ENCODE measurements at places on chromosomes 7 and 10. TPM values are rescaled to one million over a fixed set of nuclear protein-coding genes. Genes with fewer than 3 reads are reported as not detected.

- DNase-seq: no peak
- H3K4me3 ChIP-seq: no peak overlapping the region
- H3K4me1 ChIP-seq: no peaks in the 10 kb centered on the region
- no peak overlapping the region for H3K27ac ChIP-seq
- no peaks in the 10 kb centered on the region for H3K36me3 ChIP-seq
Observed at GRCh38 chr7:45589915-45590678, 15.9 kb downstream of the ADCY1 start.

DNA sequence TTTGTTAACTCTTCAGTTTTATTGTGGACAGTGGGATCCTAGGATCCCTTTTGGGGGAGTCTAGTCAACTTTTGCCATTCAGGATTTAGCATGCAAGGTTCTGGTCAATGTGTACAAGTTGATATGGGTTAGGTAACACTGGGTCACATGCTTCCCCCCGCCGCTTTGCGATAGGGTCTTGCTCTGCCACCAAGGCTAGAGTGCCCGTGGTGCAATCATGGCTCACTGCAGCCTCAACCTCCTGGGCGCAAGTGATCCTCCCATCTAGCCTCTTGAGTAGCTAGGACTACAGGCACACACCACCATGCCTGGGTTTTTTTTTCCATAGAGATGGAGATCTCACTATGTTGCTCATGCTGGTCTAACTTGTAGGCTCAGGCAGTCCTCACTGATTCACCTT lies 3.2 kb upstream of the CSGALNACT2 start:
- no peak for DNase-seq
- no peak overlapping the region for H3K27ac ChIP-seq
- no peaks in the 10 kb centered on the region for H3K27me3 ChIP-seq
- H3K36me3 ChIP-seq: no peaks in the 10 kb centered on the region
- no peak overlapping the region for H3K4me3 ChIP-seq
- peaks cover 24% of the 10 kb centered on the region for H3K4me1 ChIP-seq

DNA sequence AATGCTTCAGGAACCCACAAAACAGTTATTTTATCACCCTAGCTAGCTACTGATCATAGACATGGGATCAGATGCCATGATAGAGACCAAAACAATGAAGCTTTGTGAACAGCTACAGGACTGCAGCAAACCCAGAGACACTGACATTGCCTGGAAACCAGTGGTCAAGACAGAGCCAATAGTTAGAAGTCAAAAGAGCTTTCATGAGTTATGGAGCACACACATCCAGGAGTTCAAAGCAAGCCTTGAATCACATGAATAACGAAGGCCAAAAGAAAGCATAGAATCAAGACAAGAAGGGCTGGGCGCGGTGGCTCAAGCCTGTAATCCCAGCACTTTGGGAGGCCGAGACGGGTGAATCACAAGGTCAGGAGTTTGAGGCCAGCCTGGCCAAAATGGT lies 34.5 kb upstream of the GSAP start:
- peaks cover 2% of the 10 kb centered on the region for H3K27me3 ChIP-seq
- no peak overlapping the region for H3K27ac ChIP-seq
- H3K4me1 ChIP-seq: no peaks in the 10 kb centered on the region
- no peak for DNase-seq
- no peak overlapping the region for H3K4me3 ChIP-seq

DNA sequence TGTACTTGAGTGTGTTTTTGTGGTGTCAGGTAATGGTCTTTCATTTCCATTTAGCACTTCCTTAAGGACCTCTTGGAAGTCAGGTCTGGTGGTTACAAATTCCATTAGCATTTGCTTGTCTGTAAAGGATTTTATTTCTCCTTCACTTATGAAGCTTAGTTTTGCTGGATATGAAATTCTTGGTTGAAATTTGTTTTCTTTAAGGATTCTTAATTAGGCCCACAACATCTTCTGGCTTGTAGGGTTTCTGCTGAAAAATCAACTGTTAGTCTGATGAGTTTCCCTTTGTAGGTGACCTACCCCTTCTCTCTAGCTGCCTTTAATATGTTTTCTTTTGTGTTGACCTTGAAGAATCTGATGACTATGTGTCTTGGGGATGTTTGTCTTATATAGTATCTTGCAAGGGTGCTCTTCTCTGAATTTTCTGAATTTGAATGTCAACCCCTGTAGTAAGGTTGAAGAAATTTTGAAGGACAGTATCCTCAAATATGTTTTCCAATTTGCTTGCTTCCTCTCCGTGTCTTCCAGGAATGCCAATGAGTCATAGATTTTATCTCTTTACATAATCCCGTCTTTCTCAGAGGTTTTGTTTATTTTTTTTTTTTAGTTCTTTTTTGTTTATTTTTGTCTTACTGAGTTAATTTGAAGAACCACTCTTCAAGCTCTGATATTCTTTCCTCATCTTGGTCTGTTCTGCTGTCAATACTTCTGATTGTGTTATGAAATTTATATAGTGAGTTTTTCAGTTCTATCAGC lies 70.2 kb downstream of the SLC39A12 start:
- no peak for DNase-seq
- no peak overlapping the region for H3K27ac ChIP-seq
- H3K4me3 ChIP-seq: no peak overlapping the region
- no peaks in the 10 kb centered on the region for H3K36me3 ChIP-seq

- no peak overlapping the region for H3K27ac ChIP-seq
- no peaks in the 10 kb centered on the region for H3K4me1 ChIP-seq
- H3K27me3 ChIP-seq: no peaks in the 10 kb centered on the region
- no peak overlapping the region for H3K4me3 ChIP-seq
Observed at GRCh38 chr10:3046981-3047547, 20.3 kb upstream of the PFKP start.

- H3K27ac ChIP-seq: no peak overlapping the region
- H3K27me3 ChIP-seq: no peaks in the 10 kb centered on the region
- H3K36me3 ChIP-seq: peaks cover 61% of the 10 kb centered on the region
- no peak for DNase-seq
- no peaks in the 10 kb centered on the region for H3K4me1 ChIP-seq
Observed at GRCh38 chr10:102814453-102814871, 22.8 kb downstream of the CYP17A1 start.

- H3K4me3 ChIP-seq: no peak overlapping the region
- H3K27ac ChIP-seq: no peak overlapping the region
- DNase-seq: no peak
- no peaks in the 10 kb centered on the region for H3K36me3 ChIP-seq
- no peaks in the 10 kb centered on the region for H3K4me1 ChIP-seq
Observed at GRCh38 chr10:118922226-118922625, 107.3 kb upstream of the NANOS1 start.

Gene NPC1L1
- total RNA-seq: 0.10 TPM

Gene VGF
- total RNA-seq: not detected

Gene FAM20C
- total RNA-seq: not detected

Gene BET1
- total RNA-seq: 11.4 TPM

All from CD4-positive, CD25-positive, alpha-beta regulatory T cell (primary cell).